GM03348 (cell line): ENCODE measurements at places on chromosomes 5 and 9.

GRCh38 chr5:31884896-31885295 lies 246.0 kb downstream of the PDZD2 start:
- no peak for DNase-seq

DNA sequence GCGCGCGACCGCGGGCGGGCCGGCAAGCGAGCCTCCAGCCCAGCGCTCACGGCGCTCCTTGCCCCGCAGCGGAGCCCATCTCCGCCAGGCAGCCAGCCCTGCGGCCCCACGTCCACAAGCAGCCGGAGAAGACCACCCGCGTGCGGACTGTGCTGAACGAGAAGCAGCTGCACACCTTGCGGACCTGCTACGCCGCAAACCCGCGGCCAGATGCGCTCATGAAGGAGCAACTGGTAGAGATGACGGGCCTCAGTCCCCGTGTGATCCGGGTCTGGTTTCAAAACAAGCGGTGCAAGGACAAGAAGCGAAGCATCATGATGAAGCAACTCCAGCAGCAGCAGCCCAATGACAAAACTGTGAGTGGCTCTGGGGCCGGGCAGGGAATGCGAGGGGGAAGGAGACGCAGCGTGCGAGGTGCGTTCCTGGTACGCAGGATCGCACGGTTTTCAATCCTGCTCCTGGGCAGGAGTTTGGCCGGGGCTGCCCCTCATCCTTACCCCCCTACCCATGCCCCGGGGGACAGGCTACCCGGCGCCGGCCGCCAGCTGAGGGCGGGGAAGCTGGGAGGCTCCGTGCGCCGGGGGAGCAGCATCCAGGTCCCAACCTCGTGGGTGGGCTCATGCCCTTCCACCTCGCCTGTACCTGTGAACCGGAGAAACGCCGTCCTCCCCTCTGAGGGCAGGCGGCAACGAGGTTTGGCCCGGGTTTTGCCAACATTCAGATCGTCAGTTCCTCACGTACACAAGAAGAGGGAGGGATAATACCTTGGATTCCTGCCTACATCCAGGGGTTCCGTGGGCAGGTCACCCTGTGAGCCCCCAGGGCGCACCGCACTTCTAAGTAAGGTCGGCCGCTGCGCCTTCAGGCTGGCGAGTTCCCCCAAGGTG lies 6.6 kb downstream of the ISL1 start:
- DNase-seq, result peak; percentile 33

GRCh38 chr9:124361128-124361527 lies 54.1 kb downstream of the PSMB7 start:
- DNase-seq, result no peak

GRCh38 chr5:170885256-170885655 lies 23.4 kb downstream of the RANBP17 start:
- DNase-seq, result peak; percentile 34

- DNase-seq, result no peak
These were observed 382.1 kb downstream of the KDM4C start for GRCh38 chr9:7139886-7140285.

- DNase-seq, result no peak
These were observed at the start of gene CANX for GRCh38 chr5:179698935-179699615. CANX (plus strand) TSS chr5:179698967; CDS start chr5:179705682, 6,715 bp downstream.

- no peak for DNase-seq
These were observed 419.8 kb downstream of the DMRT2 start for GRCh38 chr9:1469996-1470395.

- DNase-seq, result no peak
These were observed 170.0 kb downstream of the SLC24A2 start for GRCh38 chr9:19618816-19619215.

DNA sequence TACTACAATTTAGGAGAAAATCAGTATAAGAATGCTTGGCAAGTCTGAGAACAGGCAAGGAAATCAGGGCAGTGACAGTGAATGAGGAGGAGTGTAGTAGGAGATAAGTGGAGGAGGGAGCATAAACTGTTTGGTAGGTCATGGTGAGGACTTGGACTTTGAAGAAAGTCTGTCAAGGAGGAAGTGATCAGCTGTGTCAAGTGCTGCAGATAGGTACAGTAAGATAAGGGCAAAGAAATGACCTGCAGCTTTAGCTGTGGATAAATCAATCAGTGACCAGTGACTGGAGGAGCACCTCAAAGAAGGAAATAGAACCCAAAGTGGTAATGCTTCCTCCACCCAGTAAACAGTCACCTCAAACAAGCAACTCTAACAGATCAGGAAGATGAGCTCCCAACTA lies 106.3 kb downstream of the RAPGEF6 start:
- no peak for DNase-seq

DNA sequence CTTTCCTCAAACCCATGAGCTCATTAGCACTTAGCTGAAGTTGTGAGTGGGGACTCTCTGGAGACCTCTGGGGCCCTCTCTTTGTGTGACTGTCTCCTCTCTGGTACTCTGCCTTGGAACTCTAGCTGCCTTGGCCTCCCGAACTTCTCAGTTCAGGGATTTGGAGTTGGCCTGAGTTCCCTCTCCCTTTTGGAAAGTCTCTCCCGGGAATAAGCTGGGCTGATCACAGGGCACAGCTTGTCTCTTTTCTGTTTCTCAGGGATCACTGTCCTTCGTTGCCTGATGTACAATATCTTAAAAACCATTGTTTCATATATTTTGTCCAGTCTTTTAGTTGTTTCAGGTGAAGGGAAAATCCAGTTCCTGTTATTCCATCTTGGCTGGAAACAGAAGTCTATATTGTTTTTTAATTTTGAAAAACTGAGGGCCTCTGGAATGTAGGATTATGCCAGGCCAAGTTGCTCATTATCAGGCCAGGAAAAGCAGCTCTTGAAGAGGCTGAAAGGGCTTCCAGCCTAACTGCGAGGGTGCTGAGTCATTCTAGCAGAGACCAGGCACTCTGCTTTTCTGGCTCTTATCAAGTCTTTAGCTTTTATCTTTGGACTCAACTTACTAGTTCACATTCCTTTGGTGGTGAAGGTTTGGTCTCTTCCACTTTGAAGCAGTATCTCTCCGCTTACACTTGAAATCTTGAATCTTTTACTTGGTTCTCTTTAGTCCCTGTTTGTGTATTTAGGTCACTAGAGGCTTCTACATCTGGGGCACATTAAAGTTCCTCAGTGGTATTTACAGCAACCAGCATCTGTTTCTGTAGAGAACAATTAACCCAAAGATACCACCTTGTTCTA lies 8.4 kb upstream of the RGS3 start:
- DNase-seq, result peak; percentile 72

DNA sequence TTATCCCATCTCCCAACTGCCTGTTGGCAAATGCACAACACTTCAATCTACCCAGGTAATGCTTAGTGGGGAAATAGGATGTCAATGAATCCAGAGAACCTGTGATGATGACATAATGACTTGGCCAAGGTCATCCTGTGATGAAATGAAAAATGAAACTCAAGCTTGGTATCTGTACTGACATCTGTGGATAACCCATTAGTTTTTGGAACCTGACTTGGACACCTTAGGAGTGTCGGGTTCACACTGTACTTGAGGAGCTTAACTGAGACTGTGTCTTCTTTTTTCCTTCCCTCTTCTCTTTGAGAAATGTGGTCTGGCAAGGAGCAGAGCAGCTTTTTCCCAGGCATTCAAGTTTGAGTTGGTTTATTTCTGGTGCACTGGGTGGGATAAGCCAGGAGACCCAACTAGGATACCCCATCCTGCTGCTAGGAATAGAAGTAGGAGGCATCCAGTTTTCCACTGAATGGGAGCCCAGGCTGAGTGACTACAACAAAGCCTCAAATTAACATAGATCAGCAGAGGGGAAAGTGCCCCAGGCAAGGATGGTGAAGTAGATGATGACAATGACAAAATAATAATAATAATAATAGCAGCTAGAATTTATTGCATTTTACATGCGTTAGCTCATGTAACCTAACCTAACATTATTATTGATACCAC lies 72.1 kb downstream of the ADRB2 start:
- DNase-seq, result no peak

DNA sequence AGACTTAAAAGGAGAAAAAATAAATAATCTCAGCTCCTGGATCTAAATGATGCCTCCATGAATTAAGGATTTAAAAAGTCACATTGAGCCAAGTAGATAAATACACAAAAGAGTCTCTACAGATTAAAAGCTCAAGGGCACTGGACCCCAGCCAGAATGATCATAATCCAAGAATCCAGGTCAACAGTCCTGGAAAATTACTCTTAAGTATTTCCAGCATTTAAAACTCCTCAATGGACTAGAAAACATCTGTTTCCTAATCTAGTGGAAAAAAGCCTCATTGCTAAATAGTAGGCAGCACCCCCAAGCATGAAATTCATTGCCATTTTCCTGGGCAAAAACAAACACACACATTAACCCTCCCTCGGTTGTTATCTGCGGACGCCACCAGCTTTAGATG lies 96.8 kb downstream of the FRMD3 start:
- no peak for DNase-seq

DNA sequence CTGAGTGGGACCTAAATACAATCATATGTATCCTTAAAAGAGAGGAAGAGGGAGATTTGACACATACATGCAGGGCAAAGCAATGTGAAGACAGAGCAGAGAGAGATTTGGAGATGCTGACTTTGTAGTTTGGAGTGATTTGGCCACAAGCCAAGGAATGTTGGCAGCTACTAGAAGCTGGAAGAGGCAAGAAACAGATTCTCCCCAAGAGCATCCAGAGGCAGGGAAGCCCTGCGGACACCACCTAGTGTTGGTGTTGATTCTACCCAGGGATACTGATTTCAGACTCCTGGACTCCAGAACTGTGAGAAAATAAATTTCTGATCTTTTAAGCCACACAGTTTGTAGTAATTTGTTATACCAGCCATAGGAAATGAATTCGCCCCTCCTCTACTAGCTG lies 64.9 kb upstream of the OSMR start:
- peak; percentile 25 for DNase-seq

DNA sequence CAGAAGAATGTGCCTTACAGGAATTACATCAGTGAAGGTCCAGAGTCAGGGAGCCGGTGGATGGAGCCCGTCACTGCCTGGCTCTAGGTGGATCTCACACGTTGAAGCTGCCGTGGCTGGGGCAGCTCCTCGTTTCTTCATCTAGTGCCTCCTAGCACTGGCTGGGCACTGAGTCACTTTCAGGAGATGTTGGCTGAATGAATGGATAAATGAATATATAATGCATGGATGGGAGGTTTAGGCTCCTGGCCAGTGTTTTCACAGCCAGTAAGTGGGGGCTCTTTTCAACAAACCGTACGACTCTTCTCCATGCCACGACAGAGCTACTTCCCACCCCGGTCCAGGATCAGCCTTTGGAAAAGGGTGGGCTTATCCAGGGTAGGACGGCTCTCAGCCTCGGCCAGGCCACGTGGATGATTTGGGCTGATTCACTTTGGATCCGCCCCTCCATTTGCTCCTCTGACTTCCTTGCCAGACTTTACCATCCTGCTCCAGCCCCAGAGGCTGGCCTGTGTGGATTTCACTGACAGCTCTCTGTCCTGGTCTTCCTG lies 1.3 kb upstream of the SH3PXD2B start:
- peak; percentile 83 for DNase-seq

DNA sequence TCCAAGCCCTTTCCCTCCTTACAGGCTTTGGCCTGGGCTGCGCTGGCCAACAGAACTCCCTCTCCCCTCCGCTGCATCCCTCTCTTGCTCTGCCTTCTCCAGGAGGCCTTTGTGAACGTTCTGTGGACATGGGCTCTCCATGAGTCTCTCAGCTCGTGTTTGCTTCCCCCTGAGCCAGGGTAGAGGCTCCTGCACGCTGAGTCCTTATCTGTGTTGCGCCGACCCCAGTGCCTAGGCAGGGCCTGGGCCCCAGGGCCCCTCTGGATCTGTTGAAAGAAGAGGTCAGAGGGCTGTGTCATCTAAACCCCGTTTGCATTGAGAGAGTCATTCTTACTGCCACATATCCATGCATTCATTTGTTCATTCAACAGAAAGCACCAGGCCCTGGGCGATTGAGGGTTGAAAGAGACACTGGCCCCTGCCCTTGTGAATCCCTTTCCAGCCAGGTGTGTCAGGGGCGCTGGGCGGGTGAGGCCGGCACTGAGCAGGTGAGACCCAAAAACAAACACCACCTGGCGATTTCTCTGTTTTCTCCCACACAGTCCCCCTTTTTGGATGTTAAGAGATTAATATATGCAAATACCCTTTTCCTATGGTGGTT lies 111.2 kb upstream of the IER5L start:
- DNase-seq, result no peak

GRCh38 chr5:39494107-39494510 lies 69.3 kb upstream of the DAB2 start:
- peak; percentile 44 for DNase-seq

GRCh38 chr5:166639151-166639550 lies 1652.3 kb upstream of the WWC1 start:
- DNase-seq, result no peak

- DNase-seq, result no peak
These were observed 43.9 kb downstream of the SHB start for GRCh38 chr9:38025166-38025565.

DNA sequence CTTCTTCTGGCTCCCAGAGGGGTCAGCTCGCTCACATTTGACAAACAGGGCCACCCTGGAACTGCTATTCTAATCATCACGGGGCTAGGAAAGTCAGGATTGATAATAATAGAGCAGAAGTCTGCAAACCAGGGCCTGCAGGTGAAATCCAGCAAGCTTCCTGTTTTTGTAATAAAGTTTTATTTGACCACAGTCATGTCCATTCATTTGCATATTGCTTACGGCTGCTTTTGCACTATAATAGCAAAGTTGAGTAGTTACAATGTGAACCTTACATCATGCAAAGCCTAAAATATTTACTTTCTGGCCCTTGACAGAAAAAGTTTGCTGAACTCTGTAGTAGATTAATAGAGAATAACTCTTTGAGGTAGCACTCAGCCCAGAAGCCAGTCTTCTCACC lies 63.2 kb upstream of the CTXN3 start:
- no peak for DNase-seq

DNA sequence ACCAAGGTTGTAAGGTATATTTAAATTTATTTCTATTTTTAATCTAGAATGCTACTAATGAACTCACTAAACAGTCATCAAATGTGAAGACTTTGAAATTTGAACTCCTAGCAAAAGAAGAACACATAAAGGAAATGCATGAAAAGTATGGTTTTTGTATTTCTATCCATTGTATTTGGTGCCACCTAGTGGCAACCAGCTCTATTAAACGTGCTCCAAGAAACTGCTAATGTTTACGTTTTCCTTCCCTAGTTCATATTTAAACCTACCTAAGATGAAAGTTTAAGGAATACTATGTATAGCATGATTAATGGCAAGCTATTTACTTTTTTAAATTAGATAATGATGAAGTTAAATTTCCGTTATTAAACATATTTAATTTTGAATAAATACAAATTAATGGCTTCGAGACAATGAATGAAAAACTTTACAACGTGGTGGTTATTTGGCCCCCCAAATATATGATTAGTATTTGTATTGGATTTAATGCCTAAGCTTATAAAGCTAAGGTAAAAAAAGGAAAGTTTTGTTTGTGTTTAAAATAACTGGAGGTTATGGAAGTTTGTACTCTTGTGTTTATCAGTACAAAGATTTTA lies 115.9 kb upstream of the SH3GL2 start:
- DNase-seq, result peak; percentile 47

- DNase-seq, result no peak
These were observed 202.8 kb downstream of the CCDC171 start for GRCh38 chr9:15755660-15756059.

DNA sequence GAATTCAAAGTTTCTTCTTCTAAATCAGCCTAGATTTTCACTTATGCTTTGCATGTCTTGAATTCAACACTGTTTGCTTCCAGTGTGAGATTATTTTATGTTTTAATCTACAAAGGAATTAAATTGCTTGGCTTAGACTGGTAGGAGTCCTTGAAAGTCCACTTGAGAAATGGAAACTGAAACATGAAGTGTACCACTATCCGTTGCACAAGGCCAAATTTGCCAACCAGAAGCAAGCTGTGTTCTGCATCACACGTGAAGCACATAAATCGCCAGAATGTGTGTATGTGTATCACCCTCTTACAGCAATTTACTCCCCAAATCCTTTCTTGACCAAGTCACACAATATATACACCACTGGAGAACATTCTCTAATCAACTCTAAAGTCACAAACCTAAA lies 10.3 kb downstream of the SEMA6A start:
- DNase-seq, result no peak
